Activated CD4-positive, alpha-beta T cell treated with anti-CD3 and anti-CD28 coated beads, Interleukin-2, amount 50 U/mL, for 1 hour (primary cell): ENCODE measurements at places on chromosomes 1 and 21.

DNA sequence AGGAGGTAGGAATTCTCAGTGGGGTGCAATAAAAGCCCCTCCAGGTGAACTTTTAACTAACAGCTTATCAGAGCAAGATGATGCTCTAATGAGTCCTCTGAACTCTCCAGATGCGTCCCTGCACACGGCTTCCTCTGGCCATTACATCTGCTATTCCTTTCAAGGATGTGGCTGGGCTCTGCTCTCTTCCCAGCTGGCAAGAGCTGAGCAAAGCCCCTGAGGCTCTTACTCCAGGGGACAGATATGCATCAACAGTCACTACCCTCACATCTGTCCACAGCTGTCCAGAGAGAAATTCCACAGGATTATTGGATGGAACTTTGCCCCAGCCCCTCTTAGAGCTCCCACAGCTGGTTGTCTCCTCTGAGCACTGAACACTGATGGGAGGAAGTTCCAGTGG, 267.8 kb downstream of the C1orf94 start:
- DNase-seq = no peak

DNA sequence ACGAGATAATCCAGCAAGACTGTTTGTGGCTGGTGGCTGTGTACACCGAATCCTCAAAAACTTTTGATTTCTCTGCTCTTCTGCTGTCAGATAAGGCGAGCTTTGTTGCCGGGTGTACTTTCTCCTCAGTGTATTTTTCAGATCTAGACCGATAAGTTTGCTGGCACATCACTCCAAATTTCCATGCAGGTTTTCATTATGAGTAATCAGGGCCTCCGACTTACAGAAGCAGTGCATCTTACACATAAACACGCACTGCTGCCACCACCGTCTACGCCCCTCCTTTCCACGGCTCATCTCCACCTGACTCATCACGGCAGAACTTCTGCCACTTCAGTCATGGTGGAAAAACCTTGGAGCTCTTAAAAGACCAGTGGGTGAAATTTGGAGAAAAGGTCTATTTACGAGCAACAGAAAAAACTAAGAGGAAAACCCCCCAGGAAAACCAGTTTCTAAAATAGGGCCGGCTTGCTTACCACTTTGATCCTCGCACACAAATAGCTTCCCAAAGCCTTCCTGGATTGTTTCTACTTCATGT, 7.7 kb downstream of the ZBTB21 start:
- DNase-seq = peak; percentile 63

- DNase-seq = no peak
Measured at GRCh38 chr1:2193514-2194281, 874 bp downstream of the FAAP20 start.

- DNase-seq = no peak
Measured at GRCh38 chr1:24203404-24203803, 16.3 kb upstream of the IFNLR1 start.

GRCh38 chr1:17097147-17097546, 22.1 kb downstream of the PADI2 start:
- DNase-seq = no peak

GRCh38 chr1:46278807-46279206, 24.6 kb downstream of the LRRC41 start:
- DNase-seq = no peak

- no peak for DNase-seq
Measured at GRCh38 chr1:97070376-97070775, 348.8 kb downstream of the PTBP2 start.

- DNase-seq = no peak
Measured at GRCh38 chr1:165662186-165662585, 31.2 kb downstream of the MGST3 start.

GRCh38 chr1:2041887-2042286, 8.3 kb upstream of the PRKCZ start:
- DNase-seq = no peak

DNA sequence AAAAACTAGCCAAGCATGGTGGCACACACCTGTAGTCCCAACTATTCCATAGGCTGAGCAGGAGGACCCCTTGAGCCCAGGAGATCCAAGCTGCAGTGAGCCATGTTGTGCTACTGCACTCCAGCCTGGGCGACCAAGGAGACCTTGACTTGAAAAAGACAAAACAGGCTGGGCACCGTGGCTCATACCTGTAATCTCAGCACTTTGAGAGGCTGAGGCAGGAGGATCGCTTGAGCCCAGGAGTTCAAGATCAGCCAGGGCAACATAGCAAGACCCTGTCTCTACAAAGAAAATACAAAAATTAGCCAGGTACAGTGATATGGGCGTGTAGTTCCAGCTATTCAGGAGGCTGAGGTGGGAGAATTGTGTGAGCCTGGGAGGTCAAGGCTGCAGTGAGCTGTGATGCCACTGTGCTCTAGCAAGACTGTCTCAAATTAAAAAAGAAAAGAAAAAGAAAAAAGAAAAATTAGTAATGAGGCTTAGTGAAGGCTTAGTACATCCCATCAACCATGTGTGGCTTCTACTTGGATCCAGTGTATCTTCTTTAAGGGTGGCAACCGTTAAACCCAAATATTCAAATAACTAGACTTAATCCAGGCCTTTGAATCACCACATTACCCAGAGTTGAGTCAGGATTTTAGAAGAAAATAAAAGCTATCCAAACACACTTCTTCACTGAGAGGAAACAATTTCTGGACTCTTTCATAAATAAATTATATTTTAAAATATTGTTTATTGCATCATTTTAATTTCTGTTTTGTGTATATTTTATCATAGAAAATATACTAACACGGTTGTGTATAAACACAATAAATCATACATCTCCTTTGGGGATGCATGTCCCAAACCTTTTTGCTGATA, 74.3 kb upstream of the RAB4A start:
- no peak for DNase-seq

- DNase-seq = peak; percentile 50
Measured at GRCh38 chr1:92486251-92487077, at the start of gene GFI1. TSS of gene GFI1 (minus strand) at chr1:92486925. CDS start at chr1:92483487, 3,438 bp downstream.

GRCh38 chr1:158999316-159000069, 10.2 kb upstream of the IFI16 start:
- no peak for DNase-seq

DNA sequence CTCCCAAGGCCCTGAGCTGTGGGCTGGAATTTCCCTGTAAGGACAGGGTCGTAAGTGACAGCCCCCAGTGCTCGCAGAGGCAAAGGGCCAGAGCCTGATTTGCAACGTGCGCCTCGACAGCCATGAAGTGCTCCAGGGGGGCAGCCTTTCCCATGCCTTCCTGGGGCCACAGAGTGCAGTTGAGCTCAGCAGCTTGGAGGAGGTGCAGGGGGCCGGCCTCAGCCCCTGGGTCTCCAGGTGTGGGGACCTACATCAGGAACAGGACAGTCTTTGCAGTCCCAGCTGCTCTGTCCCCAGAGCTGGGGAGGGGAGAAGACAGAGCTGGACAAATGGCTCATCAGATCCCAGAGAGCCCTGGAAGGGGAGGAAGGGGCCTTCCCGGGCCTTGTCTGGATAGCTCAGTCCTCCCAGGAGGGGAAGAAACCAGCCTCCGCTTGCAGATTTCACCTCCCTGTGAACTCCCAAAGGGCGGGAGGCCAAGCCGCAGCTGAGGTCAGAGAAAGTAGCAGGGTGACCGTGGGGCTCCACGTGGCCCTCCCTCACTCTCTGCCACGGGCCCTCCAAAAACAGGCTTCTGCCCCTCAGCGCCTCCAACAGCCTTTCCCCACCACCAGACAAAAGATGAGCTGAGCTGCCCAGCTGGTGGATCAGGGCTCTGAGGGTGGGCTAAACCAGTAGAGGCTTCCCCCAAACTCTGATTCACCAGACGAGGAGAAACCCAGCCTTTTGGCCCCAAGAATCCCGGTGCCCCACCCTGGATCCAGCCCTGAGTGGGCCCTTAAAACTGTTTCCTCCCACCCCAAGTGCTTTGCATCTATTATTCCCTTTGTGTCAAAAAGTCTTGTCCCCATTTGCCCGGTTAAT, 76.5 kb downstream of the DHRS3 start:
- DNase-seq = no peak

DNA sequence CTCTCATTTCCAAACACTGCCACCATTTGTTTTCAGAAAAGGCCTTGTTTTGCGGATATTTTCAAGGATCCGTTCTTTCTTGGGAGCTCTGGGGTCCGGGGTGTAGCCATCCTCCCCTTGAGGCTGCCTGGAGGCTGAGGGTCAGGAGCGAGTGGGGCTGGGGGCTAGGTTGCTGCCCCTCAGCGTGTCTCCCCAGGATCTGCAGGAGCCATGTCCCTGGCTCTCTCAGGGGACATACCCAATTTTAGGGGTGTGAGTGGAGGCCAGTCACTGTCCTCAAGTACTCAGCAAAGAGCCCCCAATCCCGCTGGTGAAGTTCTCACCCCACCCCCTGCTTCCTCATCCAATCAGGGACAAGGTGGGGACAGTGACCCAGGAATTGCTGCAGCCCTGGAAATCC, 15.0 kb upstream of the PRDM16 start:
- DNase-seq = no peak

DNA sequence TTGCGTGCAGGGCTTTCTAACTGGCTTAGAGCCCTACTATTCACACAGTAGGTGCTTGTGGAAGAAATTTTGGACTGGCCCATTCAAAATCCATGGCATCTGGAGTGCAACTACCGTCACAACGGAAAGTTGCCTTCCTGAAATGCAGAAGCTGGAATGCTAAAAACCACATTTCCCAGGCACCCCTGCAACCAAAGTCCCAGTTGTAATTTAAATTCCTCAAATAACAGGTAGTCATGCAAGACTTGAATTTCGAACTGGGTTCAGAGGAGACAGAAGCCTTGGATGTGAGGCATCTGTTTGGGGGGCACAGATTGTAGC, 186.7 kb downstream of the TOMM20 start:
- DNase-seq = no peak

DNA sequence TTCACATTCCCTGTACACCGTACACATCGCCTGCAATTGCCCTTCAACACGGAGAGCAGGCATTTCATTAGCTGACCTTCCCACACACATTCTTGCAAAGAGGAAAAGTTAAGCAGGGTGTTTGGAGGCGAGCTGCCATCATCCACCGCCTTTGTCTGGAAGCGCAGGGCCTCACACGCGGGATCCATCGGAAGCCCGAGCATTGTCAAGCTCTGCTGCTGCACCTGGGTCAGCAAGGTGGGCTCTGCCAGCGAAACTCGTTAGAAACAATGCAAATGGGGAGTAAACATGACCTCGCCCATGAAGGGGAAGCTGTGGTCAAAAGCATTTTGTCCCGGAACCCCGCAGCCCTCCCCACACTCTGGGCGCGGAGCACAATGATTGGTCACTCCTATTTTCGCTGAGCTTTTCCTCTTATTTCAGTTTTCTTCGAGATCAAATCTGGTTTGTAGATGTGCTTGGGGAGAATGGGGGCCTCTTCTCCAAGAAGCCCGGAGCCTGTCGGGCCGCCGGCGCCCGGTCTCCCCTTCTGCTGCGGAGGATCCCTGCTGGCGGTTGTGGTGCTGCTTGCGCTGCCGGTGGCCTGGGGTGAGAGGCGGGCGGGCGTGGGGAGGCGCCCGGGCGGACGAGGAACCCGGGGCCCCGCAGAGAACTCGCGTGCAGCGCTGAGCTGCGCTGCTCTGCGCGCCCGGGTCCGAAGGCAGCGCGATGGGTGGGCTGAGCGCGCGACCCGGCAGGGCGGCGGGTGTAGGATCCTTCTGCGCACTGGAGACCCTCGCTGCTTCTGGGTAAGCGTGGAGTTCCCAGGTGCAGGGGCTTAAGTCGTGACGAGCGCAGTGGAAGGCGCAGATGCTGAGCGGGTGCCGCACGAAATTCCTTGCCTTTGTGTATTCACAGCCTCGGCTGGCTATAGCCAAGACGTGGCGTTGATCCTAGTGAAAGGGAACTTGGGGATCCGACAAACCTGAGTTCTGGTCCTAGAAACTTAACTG, at the start of gene CR1:
TSS of gene CR1 (plus strand) at position 357 of the 992 bp plus-strand sequence. CDS start at position 468, 111 bp downstream.
- DNase-seq = peak; percentile 39

DNA sequence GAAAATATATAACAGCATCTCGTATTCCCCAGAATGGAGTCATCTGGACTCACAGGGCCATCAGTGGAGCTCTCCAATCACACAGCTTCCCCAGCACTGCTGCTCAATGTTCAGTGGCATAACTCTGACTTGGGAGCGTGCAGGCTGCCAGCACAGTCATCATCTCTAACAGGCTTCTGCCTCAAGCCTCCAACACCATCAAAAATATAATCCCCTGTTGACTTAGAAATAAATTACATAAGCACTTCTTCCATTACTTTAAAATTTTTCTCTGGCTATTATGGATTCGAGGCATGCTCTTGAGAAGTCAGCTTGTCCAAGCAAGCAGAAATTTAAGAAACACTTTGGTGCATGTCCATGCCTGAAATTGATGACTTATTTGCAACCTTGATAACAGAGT, 6.2 kb downstream of the DUSP23 start:
- DNase-seq = no peak
